MM.1S (cell line): ENCODE measurements at places on chromosomes 3 and 15.

GRCh38 chr3:146136647-146137046, 24.3 kb downstream of the PLOD2 start:
- DNase-seq: no peak

GRCh38 chr3:107644631-107645030, 121.9 kb downstream of the BBX start:
- DNase-seq: no peak

DNA sequence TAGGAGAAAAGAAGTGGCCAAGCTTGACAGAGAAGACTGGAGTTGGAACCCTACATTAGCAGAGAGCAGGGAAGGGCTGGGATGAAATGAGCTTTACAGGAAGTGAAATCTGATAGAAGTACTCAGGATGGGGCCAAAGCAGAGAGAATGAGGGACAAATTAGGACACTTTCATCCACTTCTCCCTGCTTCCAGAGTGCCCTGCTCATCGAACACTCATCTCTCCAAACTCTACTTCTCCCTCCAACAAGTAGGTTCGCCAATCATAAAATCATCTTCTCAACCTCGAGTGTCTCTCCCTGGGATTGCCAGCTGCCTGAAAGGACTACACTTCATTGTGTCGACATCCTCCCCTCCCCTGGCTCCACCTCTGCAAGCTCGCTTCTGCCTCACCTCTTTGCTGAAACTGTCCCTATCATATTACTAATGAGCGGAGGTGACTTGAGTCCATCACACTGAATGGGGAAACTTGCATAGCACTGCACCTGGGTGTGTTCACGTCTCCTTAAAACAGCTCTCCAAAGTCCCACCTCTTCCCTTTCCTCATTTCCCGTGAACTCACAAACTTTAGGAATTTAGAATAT, 365.8 kb downstream of the FOXP1 start:
- no peak for DNase-seq

DNA sequence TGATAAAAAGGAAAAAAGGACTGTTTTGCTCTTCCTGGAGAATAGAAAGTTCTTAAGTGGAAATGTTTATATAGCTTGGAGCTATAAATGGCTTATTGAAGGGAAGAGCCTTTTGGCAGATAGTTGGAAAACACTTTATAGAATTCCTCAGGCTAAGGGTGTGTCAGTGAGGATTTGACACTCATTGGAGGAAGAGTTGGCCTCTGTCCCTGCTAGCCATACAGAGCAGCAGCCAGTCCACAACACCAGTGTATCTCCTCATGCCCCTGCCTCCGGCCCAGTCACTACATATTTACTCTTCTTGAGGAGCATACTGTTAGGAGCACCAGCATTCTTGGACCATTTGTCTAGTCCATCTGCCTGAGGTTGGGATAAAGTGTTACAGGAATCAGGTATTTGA, 36.2 kb downstream of the KLHL18 start:
- no peak for DNase-seq

DNA sequence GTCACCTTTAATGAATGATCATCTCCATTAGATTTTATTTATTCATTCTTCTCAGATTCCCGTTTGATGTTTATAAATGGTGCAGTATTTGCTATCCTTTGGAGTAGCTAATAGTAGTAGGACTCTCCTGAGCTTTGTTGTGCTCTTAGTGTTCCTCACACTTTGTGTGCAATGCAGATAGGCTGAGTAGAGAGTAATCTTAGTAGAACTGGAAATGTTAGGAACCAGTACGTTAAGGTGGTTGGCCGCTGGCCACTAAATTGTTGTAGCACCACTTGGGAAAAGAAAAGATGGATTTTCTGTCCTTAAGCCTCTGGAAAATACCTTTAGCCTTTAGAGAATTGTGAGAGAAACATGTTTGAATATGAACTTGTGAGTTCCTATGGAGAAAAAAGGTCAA, 19.9 kb upstream of the EBLN2 start:
- DNase-seq: no peak

DNA sequence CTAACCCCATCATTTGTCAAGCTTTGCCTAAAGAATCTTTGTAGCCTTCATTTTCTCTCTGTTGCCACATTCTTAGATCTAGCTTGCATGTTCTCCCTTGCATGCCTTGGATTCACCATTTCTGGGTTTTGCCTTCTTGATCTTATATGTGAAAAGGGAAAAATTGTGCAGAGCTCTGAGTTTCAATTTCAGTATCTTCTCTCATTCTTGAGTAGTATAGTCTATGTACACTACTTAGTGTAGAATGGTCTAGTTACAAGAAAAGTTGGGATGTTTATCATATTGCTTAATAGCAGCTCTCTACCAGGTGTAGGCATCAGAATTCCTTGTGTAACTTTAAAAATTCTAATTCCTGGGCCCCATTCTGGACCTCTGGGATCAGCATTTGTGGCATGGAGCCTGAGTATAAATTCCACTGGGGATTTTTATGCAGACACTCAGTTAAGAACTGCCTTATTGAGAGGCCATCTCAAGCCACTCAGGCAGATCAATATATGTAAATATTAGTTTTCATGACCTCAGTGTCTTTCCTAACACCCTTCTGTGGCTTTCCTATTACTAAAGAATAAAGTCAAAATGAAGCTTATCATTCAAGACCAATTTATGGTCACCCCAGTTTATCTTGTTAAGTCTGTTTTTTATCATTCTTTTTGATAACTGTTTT, 23.4 kb downstream of the GTF2E1 start:
- peak; percentile 16 for DNase-seq

DNA sequence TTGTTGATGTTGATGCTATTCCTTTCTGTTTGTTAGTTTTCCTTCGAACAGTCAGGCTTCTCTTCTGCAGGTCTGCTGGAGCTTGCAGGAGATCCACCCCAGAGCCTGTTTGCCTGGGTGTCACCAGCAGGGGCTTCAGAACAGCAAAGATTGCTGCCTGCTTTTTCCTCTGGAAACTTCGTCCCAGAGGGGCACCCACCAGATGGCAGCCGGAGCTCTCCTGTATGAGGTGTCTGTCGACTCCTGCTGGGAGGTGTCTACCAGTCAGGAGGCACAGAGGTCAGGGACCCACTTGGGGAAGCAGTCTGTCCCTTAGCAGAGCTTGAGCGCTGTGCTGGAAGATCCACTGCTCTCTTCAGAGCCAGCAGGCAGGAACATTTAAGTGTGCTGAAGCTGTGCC, 303.2 kb downstream of the ZIC1 start:
- DNase-seq: no peak

GRCh38 chr3:186930641-186931531, 560 bp downstream of the ST6GAL1 start:
- DNase-seq: peak; percentile 97

- DNase-seq: no peak
Measured at GRCh38 chr15:31302778-31303725, 23.6 kb upstream of the KLF13 start.

DNA sequence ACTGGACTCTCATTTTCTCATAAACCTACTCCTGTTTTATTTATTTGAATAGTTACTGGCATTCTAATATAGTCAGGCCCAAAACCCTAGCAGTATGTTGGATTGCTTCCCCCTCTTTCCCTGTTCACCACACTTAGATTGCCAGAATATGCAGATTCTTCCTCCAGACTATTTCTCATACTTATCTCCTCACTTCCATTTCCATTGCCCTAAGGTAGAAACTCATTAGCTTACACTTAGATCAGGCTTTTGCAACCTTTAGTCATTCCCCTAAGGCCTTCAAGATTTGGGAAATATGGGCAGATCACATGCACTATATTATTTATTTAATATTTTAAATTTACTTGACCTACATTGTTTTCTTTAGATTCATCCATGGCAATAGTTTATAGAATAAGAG, 98.9 kb downstream of the MEIS2 start:
- no peak for DNase-seq

DNA sequence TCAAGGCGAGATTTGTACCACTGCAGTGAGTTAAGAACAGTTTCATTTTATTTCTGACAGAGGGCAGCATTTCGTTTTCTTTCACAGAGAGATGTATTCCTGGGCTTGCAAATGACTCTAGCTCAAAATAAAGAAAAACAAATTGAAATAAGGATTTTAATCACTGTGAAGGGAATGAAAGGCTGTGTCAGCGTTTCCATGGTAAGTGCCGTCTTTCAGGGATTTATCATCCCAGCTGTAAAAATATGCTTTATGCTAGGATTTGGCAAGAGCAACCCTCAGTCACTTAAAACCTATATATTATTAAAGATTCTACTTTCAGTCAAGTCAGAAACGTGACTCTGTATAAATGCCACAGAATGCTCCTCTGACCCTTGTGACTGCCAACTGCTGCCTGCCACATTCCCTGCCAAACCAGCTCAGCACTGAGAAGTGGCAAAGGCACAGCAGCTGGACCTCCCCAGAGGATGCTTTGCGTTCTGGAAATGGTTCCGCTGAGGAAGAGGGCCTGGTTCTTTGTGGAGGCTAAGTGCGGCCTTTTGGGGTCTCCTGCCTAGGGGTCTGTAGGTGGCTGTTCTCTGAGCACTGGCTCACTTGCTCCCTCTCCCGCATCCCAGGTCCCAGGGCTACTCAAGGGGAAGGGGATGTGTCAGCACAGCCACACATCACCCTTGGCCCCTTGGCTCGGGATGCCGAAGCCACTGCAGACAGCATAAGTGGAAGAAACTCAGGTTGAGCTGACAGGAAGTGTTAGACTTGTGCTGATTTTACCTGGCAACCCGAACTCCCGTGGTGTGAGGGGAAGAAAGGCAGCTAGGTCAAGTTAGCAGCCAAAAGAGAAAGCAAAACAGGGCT, 56.6 kb upstream of the POMGNT2 start:
- peak; percentile 79 for DNase-seq
